ENCODE measurements at places on chromosomes 5 and 9. TPM values are rescaled to one million over a fixed set of nuclear protein-coding genes. Genes with fewer than 3 reads are reported as not detected.

Gene CD274
- total RNA-seq = 1.4 TPM

- H3K27me3 ChIP-seq = no peaks in the 10 kb centered on the region
- peaks cover 21% of the 10 kb centered on the region for H3K4me1 ChIP-seq
- no peak overlapping the region for H3K4me3 ChIP-seq
Measured at GRCh38 chr9:127193483-127193882, 71.0 kb upstream of the ANGPTL2 start.

DNA sequence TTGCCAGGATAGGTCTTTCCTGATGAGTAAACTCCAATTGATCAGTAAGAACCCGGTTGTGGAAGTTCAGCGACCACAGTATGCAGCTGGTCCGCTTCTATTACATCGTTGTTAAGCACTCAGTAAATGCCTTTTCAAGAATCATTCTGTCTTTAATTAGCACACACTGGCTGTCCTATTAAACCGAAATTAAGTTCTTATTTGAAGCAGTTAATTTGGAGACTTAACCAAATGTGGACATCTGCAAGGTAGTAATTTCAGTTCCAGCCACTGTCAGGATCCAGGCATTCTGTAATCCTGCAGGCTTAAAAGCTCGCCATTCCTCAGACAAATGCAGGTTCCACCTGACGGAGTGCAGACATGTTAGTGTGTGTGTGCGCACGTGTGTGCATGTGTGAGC lies 254.6 kb downstream of the IRX2 start:
- no peaks in the 10 kb centered on the region for H3K4me1 ChIP-seq
- H3K36me3 ChIP-seq = no peaks in the 10 kb centered on the region
- H3K4me3 ChIP-seq = no peak overlapping the region
- no peak overlapping the region for H3K27ac ChIP-seq

Gene HBEGF
- 10.9 TPM for total RNA-seq

GRCh38 chr5:13976867-13977830 lies 32.7 kb upstream of the DNAH5 start:
- no peaks in the 10 kb centered on the region for H3K27me3 ChIP-seq
- no peaks in the 10 kb centered on the region for H3K36me3 ChIP-seq

DNA sequence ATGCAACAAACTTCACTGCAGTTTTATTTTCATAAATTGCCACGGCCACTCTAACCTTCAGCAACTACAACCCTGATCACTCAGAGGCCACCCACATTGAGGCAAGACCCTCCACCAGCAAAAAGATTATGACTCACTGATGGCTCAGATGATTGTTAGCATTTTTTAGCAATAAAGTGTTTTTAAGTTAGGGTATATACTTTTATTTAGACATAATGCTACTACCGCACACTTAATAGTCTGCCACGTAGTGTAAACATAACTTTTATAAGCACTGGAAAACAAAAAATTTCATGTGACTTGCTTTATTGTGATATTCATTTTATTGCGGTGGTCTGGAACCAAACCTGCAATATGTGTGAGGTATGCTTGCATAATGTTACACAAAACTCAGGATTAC lies 257.9 kb downstream of the ZSWIM6 start:
- no peaks in the 10 kb centered on the region for H3K27me3 ChIP-seq
- no peak overlapping the region for H3K4me3 ChIP-seq
- no peaks in the 10 kb centered on the region for H3K36me3 ChIP-seq
- no peak overlapping the region for H3K27ac ChIP-seq
- no peaks in the 10 kb centered on the region for H3K4me1 ChIP-seq
- no peak for DNase-seq

Gene WHRN
- 4.6 TPM for total RNA-seq

DNA sequence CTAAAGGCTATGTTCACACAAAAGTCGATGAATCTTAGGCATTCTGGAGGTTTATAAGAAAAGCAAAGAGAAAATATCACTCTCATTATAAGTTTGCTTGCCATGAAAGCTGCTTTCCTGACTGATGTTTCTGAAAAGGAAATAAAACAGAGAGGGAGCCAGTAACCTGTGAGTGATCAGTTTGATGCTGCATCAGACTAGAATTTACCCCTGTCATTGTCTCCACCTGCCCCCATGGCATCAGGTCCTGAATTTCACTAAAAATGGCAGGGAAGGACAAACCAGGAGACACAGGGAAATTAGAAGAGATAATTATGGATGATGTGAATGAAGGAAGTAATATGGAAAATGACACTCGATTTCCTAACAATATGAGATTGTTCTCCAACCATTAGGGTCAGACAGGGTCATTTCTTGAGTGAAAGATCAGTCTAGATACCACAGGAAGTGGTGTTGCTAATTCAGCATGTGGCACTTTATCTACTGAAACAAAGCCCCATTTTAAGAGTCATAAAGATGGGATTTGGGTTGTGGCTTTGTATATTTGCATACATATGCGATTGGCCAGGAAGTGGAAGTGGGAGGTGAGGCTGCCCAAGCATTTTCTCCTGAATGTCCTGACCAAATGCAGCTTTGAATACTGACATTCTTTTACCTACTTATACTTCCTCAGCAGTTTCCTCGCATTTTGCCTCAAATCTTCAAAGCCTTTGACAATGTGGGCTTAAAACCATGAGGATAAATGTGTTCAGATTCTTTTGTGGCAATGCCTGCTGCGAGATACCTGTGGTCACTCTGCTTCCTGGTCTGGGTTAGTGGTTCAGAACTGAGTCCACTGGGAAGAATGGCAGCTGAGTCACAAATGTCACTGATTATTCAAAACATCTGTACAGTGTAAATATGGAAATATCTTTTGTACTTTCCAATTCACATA lies 29.7 kb downstream of the MEGF10 start:
- no peaks in the 10 kb centered on the region for H3K4me1 ChIP-seq
- H3K36me3 ChIP-seq = no peaks in the 10 kb centered on the region
- H3K27ac ChIP-seq = no peak overlapping the region
- H3K27me3 ChIP-seq = no peaks in the 10 kb centered on the region
- no peak overlapping the region for H3K4me3 ChIP-seq
- DNase-seq = no peak

GRCh38 chr5:151238303-151238741 lies 14.4 kb upstream of the CCDC69 start:
- DNase-seq = peak; percentile 86
- no peaks in the 10 kb centered on the region for H3K36me3 ChIP-seq
- peaks cover 38% of the 10 kb centered on the region for H3K4me1 ChIP-seq

DNA sequence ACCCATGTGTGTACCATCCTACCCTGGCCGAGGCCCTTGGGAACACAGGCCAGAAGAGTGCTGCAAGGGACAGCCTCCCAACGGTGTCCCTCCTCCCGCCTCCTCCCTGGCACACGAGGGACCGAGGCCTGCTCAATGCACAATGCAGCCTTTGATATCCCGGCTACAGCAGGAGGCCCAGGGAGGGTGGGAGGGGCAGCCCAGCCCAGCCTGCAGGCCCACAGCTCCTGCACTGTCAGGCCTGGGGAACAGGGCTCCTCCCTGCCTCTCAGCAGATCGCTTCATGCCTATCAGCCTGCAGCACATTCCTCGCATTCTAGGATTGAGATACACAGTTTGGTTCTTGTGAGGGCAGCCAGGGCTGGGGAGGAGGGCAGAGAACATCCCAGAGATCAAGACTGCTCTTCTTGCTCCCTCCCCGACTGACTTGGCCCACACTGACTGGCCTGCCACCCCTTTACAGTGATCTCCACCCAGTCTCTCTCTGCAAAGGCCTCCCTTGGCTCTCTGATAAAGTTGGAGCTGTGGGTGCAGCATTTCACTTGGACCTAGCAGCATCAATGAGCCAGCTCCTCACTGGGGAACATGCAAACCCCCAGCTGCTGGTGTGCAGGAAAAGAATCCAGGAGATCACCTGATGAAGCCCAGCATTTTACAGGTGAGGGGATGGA lies at the start of gene SH3TC2:
Gene SH3TC2, minus strand, starts transcription at position 46 of the 671 bp plus-strand sequence. Its CDS starts 40 bp downstream, at position 6.
- no peaks in the 10 kb centered on the region for H3K27me3 ChIP-seq
- H3K4me3 ChIP-seq = no peak within 1 kb of the TSS
- H3K4me1 ChIP-seq = peaks cover 9% of the 10 kb centered on the region
- peak within 1 kb of the TSS; percentile 72 for H3K27ac ChIP-seq
- no peaks in the 10 kb centered on the region for H3K36me3 ChIP-seq
- peak; percentile 70 for DNase-seq

Gene RORB
- total RNA-seq = 0.27 TPM

DNA sequence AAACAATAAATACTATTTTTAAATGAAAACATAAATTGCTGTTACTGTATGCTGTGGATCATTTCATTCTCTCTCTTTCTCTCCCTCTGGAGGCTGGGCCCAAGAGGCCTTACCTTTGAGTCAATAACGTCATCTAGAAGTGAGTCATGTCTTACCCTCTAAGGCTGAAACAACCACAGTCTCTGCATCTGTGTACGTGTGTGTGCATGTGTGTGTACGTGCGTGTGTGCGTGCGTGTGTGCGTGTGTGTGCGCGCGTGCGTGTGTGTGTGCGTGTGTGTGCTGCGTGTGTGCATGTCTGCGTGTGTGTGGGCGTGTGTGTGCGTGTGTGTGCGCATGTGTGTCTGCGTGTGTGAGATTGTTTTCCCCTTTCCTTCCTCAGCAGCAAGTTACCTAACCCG lies 13.6 kb upstream of the IL17B start:
- no peaks in the 10 kb centered on the region for H3K36me3 ChIP-seq
- no peak overlapping the region for H3K4me3 ChIP-seq
- peak overlapping the region; percentile 98 for H3K27ac ChIP-seq
- peak; percentile 40 for DNase-seq
- H3K4me1 ChIP-seq = peaks cover 44% of the 10 kb centered on the region

DNA sequence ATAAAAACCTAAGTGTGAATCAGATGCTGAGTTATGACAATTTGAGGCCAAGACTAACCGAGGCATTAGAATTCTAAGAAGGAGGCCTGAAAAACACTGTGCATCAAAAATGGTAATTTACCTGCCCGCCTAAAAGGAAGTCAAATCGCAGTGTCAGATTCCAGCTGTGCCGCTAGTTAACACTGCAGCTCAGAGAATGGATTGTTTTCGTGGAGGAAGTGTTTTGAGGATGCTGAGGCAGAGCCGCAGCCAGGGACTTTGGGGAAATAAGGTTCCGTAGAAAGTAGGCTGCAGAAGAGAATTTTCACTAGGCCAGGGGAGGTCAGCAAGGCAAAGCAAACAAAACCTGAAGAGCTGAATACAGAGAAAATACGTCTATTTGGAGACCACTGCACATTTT lies 226.4 kb upstream of the ISL1 start:
- no peak for DNase-seq
- no peaks in the 10 kb centered on the region for H3K36me3 ChIP-seq
- no peaks in the 10 kb centered on the region for H3K4me1 ChIP-seq
- H3K27ac ChIP-seq = no peak overlapping the region
- no peak overlapping the region for H3K4me3 ChIP-seq

Gene HSDL2
- total RNA-seq = 53.5 TPM

- H3K27ac ChIP-seq = no peak overlapping the region
- no peak overlapping the region for H3K4me3 ChIP-seq
- peaks cover 5% of the 10 kb centered on the region for H3K36me3 ChIP-seq
- peaks cover 32% of the 10 kb centered on the region for H3K4me1 ChIP-seq
- DNase-seq = no peak
Measured at GRCh38 chr9:87711857-87712800, 13.8 kb upstream of the CTSL start.

- H3K4me1 ChIP-seq = peaks cover 13% of the 10 kb centered on the region
- no peak for DNase-seq
- H3K27me3 ChIP-seq = no peaks in the 10 kb centered on the region
- no peak overlapping the region for H3K4me3 ChIP-seq
Measured at GRCh38 chr9:116080561-116080960, 73.0 kb upstream of the PAPPA start.

Gene CDK7
- 7.2 TPM for total RNA-seq

DNA sequence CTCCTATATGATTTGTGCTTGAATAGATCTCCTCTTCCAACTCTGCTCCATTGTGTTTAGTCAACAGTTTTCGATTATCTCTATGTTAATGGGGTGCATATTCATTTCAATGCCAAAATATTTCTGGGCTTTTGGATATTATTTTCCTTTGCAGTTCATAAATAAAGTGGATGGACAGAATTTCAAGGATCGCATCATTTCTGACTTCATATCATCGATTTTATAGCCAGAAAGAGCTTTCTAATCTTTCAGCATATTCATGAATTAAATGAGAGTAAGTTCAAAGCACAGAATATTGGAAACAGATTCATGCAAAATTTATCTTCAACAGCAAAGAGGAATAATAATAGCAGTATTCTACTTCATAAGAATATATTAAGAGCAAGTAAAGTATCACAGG lies 60.0 kb upstream of the MINAR2 start:
- no peak overlapping the region for H3K4me3 ChIP-seq
- DNase-seq = no peak
- H3K36me3 ChIP-seq = no peaks in the 10 kb centered on the region

Gene C9
- total RNA-seq = not detected

GRCh38 chr5:59790376-59790775 lies 103.2 kb downstream of the PDE4D start:
- no peaks in the 10 kb centered on the region for H3K27me3 ChIP-seq
- H3K4me1 ChIP-seq = peaks cover 60% of the 10 kb centered on the region
- peak overlapping the region; percentile 26 for H3K4me3 ChIP-seq
- H3K36me3 ChIP-seq = no peaks in the 10 kb centered on the region
- H3K27ac ChIP-seq = peak overlapping the region; percentile 38
- no peak for DNase-seq

Gene JAKMIP2
- 2.5 TPM for total RNA-seq

GRCh38 chr5:14420101-14420811 lies 161.3 kb upstream of the OTULINL start:
- H3K4me1 ChIP-seq = peaks cover 7% of the 10 kb centered on the region
- H3K36me3 ChIP-seq = peaks cover 25% of the 10 kb centered on the region
- no peak overlapping the region for H3K4me3 ChIP-seq

GRCh38 chr9:131310833-131311554 lies 21.5 kb downstream of the PLPP7 start:
- no peaks in the 10 kb centered on the region for H3K27me3 ChIP-seq
- no peaks in the 10 kb centered on the region for H3K4me1 ChIP-seq
- H3K27ac ChIP-seq = no peak overlapping the region
- no peak overlapping the region for H3K4me3 ChIP-seq
- DNase-seq = no peak

- H3K27ac ChIP-seq = no peak overlapping the region
- peaks cover 23% of the 10 kb centered on the region for H3K36me3 ChIP-seq
- no peak for DNase-seq
- H3K4me3 ChIP-seq = no peak overlapping the region
- no peaks in the 10 kb centered on the region for H3K4me1 ChIP-seq
- no peaks in the 10 kb centered on the region for H3K27me3 ChIP-seq
Measured at GRCh38 chr9:125346080-125346732, 84.6 kb downstream of the GAPVD1 start.

- peaks cover 95% of the 10 kb centered on the region for H3K4me1 ChIP-seq
- peaks cover 100% of the 10 kb centered on the region for H3K36me3 ChIP-seq
- H3K27me3 ChIP-seq = no peaks in the 10 kb centered on the region
- peak overlapping the region; percentile 75 for H3K4me3 ChIP-seq
- peak; percentile 82 for DNase-seq
- peak overlapping the region; percentile 98 for H3K27ac ChIP-seq
Measured at GRCh38 chr5:149416987-149417710, 38.1 kb upstream of the IL17B start.

GRCh38 chr5:123044926-123045617 lies 8.5 kb upstream of the PPIC start:
- H3K4me1 ChIP-seq = peaks cover 19% of the 10 kb centered on the region
- no peaks in the 10 kb centered on the region for H3K36me3 ChIP-seq
- no peak for DNase-seq
- H3K4me3 ChIP-seq = no peak overlapping the region
- peak overlapping the region; percentile 95 for H3K27ac ChIP-seq
